Sciatic nerve (tissue), 2 donors: ENCODE measurements at places on chromosomes 16 and 17. TPM values are rescaled to one million over a fixed set of nuclear protein-coding genes. Genes with fewer than 3 reads are reported as not detected.
A peak's percentile ranks its signal among the peaks of the same experiment; 100 is the strongest.

Gene GPR179
- 0.22 TPM for total RNA-seq

Gene TMEM235
- total RNA-seq, result not detected

Gene BORCS6
- total RNA-seq, result 14.4 TPM

Gene CA7
- not detected for total RNA-seq

Gene CETP
- total RNA-seq, result 8.2 TPM

Gene OR4D1
- total RNA-seq, result not detected

Gene GSPT1
- total RNA-seq, result 82.7 TPM

DNA sequence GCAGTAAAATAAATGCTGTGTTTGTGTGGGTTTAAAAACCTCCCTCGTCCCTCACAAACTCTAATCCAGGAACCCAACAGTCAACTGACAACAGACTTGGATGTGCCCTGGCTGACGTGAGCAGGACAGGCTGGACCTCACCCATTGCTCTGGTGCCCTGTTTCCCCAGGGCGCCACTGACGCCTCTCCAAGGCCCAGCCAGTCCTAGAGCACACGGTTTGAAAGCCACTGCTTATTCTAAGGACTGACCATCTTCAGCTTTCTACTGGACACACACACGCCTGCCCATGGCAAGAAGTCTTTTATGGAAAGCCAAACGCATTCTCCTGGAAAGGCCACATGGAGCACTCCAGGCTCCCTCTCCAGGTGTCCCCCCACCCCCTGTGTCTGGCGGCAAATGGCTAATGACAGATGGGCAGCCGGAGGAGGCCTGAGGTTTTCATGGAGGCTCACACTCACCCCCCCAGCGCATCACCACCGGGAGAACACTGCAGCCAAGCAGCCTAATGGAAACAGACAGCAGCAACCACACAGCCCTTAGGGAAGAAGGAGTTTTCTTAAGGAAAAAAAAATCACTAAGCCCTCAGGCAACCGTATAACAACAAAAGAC lies 319.2 kb downstream of the SOX9 start:
- no peak for DNase-seq

GRCh38 chr17:61443475-61443882 lies 8.7 kb upstream of the TBX4 start:
- DNase-seq, result no peak

- DNase-seq, result no peak
Observed at GRCh38 chr16:74570412-74571301, 36.3 kb downstream of the GLG1 start.

- DNase-seq, result no peak
Observed at GRCh38 chr16:85187002-85187401, 74.7 kb upstream of the CIBAR2 start.

GRCh38 chr16:53090591-53091411 lies 36.0 kb downstream of the CHD9 start:
- peak; percentile 94 for DNase-seq

DNA sequence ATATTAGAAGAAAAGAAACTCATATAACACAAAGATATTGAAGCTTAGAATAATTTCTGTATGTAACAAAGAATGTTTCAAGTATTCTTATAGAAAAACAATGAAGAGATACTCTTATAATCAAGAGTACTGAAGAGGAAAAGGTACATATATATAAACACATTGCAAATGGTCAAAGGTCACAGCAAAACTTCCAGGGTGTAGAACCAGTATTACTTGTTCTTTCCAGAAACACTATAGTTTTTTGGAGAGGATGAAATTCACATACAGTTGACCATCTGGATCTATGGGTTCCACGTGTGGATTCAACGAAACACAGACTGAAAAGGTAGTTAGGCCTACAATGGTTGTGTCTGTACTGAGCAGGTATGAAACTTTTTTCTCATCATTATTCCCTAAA lies 22.6 kb downstream of the PRPSAP1 start:
- no peak for DNase-seq

- DNase-seq, result no peak
Observed at GRCh38 chr16:80739523-80739922, 64.9 kb downstream of the CDYL2 start.

DNA sequence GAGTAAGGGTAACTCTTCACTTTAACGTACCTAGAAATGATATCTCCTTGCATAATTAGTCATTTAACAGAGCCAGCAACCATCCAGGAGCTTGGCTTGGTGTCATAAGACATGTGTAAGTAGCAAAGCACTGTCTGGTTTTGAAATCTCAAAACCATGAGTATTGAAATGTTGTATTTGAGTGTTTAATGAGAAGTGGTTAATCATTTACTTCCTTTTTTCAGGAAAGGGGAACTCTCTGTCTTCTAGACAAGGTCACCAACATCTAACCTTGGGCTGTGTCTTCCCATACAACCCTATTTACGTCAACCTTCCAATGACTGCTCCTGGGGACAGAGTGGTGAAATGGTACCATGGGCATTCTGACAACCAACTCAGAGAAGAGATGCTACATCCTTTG lies 27.1 kb downstream of the PMP22 start:
- DNase-seq, result no peak

- DNase-seq, result no peak
Observed at GRCh38 chr17:28704219-28704858, 7.3 kb downstream of the PROCA1 start.

DNA sequence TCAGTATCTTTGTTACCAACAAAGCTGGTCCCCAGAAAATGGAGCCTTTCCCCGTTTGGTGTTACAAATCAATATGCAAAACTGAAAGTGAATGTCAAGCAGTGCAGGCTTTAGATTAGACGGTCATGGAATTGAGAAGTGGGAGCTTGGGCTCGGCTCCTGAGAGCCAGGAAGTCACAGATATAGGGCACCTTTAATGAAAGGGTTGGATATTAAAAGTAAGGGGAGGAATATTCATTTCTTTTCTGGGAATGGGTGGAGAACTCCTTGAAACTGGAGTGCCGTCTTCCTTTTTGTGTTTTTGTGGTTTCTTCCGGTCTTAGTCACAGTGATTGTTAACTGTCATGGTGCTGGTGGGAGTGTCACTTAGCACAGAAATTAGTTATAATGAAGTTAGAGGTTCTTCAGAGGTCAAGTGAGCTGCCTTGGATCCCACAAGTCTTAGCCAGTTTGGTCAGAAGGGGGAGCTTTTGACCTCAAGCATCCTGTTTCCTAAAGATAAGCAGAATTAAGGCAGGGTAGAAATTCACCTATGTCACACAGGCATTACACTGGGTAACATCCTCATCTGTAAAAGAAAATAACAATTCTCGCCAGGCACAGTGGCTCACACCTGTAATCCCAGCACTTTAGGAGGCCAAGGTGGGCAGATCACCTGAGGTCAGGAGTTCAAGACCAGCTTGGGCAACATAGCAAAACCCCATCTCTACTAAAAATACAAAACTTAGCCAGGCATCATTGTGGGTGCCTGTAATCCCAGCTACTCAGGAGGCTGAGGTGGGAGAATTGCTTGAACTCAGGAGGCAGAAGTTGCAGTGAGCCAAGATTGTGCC lies 9.6 kb upstream of the EIF1 start:
- no peak for DNase-seq

- DNase-seq, result no peak
Observed at GRCh38 chr17:27939474-27940465, 46.6 kb upstream of the LYRM9 start.

DNA sequence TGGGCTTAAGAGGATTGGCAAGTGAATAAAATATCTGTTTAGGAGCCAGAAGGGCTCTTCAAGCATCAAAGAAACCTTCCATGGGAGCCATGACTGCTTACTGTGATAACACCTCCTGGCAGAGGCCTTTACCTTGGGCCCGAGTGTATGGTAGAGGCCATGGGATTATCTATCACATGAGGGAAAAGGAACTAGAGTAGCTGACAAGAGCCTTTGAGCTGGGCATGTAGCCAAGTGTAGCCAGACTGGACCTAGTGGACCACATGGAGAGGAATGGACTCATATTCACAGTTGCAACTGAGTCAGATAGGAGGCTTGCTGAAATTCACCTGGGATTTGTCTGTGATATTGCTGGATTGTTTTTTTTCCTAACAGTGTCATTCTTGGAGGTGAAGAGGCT lies 276.0 kb upstream of the ZFHX3 start:
- no peak for DNase-seq

GRCh38 chr16:12742741-12743140 lies 60.9 kb downstream of the CPPED1 start:
- no peak for DNase-seq

DNA sequence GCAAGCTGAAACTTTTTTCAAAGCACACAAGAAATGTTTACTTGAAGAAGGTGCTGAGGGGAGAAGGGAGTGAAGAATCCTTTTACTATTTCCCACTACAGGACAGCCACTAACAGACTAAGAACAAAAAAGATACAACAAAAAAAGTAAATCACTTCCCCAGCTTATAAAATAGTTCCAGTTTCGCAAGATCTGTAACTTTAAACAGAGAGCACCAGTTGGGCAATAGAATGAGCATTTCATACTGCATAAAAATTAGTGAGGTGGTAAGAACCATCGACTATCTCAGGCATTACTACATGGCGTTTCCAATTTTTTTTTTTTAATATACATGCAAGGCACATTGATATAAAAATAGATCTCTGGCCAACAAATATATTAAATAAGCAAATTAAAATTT lies 11.1 kb downstream of the CRYBA1 start:
- no peak for DNase-seq

DNA sequence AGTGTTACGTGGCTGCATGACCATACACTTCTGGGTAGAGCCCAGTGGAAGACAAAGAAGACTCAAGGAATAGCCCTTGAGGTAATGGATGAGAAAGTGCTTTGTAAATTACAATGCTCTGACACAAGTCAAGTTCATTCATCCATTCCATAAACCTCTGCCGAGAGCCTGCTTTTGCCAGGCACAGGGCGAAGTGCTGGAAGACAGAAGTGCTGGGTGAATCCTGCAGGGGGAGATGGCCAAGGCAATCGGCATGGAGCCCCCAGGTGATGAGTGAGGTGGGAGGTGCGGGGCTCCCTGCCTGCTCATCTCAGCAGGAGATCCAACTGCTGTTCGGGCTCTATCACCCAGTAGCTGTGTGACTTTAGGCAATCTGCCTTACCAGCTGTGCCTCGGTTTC lies 2.8 kb upstream of the SOCS3 start:
- no peak for DNase-seq

DNA sequence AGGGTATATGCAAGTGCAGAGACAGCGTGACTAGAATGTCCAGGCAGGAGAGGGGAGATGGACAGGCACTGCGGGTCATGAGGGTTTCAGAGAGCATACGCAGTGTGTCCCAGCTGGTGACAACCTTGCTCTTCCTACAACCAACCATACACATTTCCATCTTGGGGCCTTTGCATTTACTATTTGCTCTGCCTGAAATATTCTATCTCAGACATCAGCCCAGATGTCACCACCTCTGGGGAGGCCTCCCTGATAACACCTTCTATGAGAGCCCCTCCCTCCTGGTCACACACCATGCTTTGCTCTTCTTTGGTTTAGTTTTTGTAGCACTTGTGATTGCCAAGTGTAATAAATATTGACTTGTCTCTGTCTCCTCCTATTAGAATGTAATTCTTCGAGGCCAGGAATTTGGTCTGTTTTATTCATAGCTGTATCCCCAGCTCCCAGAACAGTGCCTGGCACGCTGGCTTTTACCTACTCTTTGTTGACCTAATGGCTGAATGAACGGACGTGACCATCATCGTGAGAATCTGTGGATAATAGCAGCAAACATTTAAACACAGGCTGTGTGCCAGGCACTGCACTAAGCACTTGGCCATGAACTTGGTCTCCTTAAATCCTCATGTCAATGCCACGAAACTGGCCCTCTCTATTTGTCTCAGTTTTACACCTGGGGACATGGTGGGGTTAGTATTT lies 51.9 kb downstream of the PLCG2 start:
- no peak for DNase-seq

GRCh38 chr16:69917739-69918138 lies 33.4 kb upstream of the CLEC18A start:
- DNase-seq, result peak; percentile 86

DNA sequence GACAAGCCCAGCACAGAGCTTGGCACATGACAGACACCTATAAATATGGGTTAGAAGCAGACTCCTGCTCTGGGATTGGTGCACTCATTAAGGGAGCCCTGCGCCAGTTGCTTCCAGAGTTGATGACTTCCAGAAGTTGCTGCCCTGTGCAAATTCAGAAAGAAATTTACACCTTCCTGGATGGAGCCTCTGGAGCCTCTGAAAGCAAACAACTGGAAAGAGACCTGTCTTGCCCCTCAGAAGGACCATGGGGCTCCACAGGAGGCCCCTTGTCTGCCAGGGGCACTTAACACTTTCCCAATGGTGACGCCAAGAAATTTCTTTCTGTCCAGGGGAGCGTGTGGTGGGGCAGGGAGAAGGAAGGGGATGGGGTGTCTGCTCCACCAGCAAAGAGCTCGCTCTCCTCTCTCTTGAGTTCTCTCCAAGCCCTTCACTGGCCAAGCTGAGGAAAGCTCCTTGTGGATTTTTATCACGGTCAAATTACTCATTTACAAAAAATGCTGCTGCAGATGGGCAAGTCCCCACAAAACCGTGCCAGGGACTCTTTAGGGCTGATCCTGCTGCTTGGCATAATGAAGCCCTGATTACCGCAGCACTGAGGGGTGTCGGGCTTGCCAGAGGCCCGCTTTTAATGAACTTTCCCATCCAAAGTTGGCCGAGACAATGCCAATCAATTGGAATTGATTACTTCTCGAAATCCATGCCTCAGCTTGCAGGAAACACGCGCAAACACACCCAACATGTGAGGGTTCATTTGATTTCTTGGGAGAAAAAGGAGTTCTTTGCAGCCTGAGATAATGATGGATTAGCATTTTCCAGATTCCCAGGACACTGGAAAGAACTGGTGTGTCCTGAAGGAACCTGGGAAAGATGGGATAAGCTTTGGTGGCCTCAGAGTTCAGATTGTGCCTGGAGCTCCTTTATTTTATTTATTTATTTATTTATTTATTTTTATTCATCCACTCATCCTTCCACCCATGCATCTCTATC lies 583.6 kb upstream of the CDH5 start:
- DNase-seq, result no peak

GRCh38 chr16:86478779-86479178 lies 31.5 kb upstream of the FOXF1 start:
- no peak for DNase-seq

- DNase-seq, result peak; percentile 60
Observed at GRCh38 chr16:85004587-85005205, 6.6 kb downstream of the ZDHHC7 start.
